ENCODE measurements at places on chromosomes 11 and 22.
A peak's percentile ranks its signal among the peaks of the same experiment; 100 is the strongest.

DNA sequence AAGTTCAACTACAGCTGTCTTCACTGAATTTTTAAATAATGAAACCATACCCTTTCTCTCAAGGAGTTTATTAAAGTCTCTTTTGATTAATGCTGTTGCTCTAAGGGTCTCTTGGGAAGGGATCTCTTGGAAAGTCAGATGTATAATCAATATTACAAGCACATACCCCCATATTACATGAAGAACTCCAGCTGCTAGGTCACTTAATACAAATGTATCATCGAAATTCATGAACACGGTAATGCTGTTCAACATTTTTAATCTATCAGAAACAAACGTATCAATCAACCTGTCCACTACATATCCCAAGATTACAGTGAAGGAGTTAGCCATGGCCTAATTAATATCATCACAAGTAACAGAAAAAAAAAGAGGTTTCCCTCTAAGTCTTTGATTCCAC, 383.2 kb upstream of the ARHGAP42 start:
- DNase-seq = no peak

DNA sequence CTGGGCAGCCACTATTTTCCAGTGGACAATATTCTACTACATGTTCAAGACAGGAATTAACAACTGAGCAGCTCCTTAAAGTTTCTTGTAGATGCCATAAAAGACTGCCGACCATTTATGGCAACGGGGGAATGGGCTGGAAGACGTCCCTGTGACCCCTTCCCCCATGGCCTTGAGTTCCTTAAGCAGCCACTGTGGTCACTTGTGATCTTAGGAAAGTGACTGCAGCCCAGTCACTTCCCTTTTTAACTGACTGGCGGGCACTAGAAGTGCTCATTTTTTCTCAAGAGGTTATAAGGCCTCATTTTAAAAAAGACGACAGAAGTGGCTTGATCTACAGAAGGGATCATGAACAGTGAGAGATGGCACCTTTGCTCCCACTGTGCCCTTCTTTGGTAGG, 153.2 kb upstream of the NARS2 start:
- no peak for DNase-seq

DNA sequence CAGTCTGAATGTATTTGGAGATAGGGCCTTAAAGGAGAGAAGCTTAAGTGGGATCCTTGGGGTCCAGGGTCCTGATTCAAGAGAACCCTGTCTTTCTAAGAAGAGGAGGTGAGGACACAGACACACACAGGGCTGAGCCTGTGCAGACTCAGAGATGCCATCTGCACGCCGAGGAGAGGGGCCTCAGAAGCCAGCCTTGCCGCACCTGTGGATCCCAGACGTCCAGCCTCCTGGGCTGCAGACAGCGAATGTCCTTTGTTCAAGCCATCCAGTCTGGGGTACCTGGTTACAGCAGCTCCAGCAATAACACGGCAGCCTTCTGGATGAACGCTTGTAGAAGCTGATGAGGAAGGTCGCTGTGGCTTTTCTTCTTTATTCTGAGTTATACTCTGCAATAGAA, 1086.1 kb downstream of the BRD1 start:
- DNase-seq = no peak

GRCh38 chr22:19730655-19731360, 7.5 kb downstream of the GP1BB start:
- peak; percentile 82 for DNase-seq

- no peak for DNase-seq
These were observed 15.4 kb upstream of the OR4D5 start for GRCh38 chr11:123924027-123924426.

DNA sequence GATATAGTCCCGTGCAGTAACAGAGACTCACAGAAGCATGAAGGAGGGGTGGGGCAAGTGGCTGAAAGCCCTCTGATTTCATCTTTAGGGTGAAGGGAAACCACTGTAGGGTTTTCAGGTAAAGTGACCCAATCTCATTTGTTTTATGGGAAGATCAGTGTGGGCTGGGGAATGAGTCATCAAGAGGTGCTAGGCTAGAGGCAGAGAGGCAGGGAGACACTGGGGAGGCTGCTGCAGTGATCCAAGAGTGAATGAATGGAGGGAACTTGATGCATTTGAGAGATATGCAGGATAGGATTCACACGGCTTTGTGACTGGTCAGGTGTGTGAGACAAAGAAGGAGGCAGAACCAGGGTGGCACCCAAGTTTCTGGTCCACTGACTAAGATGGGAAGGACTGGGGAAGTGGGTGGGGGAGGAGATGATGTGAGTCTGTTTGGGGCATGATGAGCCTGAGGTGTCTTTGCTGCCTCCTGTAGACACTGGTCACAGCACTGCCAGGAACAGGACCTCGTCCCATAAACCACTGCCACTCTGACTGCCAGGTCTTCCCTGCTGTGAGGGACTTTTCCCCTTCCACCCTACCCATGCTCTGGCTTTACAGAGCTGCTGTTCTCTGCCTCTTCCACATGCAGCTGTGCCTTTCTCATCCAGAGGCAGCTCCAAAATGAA, 239.0 kb downstream of the TENM4 start:
- no peak for DNase-seq

- no peak for DNase-seq
These were observed 15.0 kb downstream of the STARD10 start for GRCh38 chr11:72778535-72779494.

- DNase-seq = no peak
These were observed 142.0 kb downstream of the METTL15 start for GRCh38 chr11:28250192-28250591.

DNA sequence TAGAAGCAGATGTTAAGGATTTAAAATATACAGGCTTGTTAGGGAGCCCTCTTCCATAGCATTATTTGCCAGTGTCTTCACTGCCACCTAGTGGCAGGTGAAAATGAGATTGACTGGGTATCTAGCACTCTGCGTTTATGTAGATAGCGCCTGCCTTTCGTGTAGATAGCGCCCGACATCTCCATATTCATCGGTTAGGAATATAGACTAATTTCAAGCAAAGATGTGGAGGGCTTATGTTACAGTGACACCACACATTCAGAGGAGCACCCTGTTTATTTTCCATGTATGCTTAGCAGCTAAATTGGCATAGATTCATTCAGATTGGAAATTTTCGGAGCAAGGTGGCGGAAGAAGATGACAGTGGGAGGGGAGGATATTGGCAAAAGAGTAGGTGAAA, 72.0 kb downstream of the SLC5A12 start:
- DNase-seq = no peak

GRCh38 chr11:28702871-28703270, 594.7 kb downstream of the METTL15 start:
- DNase-seq = no peak

DNA sequence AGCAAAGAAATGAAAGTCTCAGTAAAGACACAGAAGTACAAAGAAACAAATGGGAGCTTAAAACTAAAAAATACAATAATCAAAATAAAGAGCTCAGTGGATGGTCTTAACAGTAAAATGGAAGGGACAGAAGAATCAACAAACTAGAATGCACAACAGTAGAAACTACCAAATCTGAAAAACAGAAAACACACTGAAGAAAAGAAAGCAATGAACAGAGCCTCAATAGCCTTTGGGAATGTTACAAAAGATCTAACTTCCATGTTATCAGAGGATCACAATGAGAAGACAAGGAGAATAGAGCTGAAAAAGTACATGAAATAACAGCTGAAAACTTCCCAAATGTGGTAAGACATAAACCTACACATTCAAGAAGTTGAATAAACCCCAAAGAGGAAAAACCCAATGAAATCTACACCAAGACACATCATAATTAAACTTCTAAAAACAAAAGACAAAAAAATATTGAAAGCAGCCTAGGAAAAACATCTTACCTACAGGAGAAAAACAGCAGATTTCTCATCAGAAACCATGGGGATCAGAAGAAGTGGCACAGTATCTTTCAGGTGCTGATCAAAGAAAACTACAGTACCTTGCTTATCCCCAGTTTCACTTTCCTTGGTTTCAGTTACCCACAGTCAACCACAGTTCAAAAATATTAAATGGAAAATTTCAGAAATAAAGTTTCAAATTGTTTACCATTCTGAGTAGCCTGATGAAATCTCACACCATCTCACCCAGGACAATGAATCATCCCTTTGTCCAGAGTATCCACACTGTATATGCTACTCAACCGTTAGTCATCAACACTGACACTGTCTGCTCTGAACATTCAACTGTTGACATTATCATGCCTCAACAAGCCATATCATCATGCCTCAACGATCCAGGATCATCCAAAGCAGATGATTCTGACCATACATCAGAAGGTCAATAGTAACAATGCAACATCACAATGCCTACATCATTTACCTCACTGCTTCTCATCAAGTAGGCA, 22.2 kb downstream of the RRAS2 start:
- DNase-seq = no peak

GRCh38 chr22:35274154-35274871, 17.0 kb downstream of the HMGXB4 start:
- no peak for DNase-seq
